ENCODE measurements at places on chromosomes 1 and 21.
A peak's percentile ranks its signal among the peaks of the same experiment; 100 is the strongest.

DNA sequence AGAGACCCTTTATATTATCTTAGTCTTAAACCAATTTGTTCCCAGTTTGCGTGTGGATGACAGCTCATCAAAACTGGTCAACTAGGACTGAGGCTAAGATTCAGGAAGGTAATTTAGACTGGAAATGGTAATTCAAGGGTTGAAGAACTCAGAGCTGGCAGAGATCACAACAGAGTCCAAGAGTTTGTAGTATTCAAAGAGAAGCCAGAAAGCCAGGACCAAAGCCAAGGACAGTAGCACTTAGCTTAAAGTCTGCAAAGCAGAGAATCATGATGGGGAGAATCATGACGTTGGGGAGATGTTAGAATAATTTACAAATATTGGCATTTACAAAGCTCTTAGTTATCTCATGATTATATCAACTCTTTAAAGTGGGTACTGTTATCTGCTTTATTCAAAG is 32.6 kb downstream of the RNF11 start:
- no peak for DNase-seq

- DNase-seq, result no peak
Measured at GRCh38 chr1:214676747-214677146, 73.8 kb downstream of the CENPF start.

DNA sequence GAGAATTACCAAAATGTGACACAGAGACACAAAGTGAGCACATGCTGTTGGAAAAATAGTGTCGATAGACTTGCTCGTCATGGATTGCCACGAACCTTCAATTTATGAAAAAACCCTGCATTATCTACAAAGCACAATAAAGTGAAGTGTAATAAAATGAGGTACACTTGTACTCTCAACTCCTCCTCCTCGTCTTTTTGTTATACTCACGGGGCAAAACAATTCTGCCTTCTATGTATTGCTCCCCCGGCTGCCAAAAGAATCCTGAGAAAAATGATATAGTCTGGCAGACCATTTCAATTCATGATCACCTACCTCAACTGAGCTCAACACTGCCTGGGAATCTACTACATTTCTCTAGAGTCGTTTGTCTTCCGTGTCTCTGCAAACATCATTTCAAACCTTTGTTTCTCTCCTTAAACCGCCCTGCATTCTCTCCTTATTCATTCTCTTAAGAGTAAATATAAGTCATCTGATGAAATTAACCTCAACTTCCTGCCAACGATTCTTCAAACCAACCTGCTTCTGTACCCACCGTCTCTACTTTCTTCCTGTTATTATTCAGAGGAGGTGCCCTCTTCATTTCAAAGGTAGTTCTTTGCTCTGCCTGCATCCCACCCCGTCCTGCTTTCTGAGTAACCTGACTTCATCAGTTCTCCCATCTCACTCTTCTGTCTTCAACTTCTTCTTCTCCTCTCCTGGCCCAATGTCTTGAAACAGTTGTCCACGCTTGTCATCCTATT is 12.9 kb upstream of the IL19 start:
- no peak for DNase-seq

GRCh38 chr1:245809361-245809760 is 654.6 kb downstream of the KIF26B start:
- DNase-seq, result no peak

DNA sequence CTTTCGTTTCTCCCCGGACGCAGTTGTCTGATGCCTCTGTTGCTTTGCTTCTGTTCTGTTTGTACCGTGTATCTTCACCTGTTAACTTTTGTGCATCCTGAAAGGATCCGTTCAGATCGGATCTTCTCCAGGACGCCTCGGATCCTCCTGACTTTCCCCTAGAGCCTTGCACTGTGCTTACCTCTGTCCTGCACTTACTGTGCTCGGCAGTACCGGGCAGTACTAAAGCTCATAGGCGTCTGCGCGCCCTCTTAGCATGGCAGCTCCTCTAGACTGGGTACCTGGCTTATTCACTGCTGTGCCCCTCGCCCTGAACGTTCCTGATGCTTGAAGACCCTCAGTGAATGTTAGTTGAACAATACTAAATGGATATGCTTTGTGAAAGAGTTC is 934 bp downstream of the SCP2 start:
- DNase-seq, result no peak

- DNase-seq, result no peak
Measured at GRCh38 chr1:50417507-50417906, 5.7 kb downstream of the DMRTA2 start.

GRCh38 chr1:66539491-66539890 is 5.5 kb downstream of the SGIP1 start:
- DNase-seq, result peak; percentile 46

GRCh38 chr1:56320464-56321149 is 258.8 kb downstream of the PLPP3 start:
- DNase-seq, result no peak

- DNase-seq, result no peak
Measured at GRCh38 chr1:245873068-245873467, 634.0 kb downstream of the SMYD3 start.

Data from NCI-H345 (cell line).